GM18507 (cell line): ENCODE measurements at places on chromosomes 2 and 18.

- DNase-seq: no peak
These were observed 112.2 kb upstream of the NCKAP5 start for GRCh38 chr2:133680343-133681049.

DNA sequence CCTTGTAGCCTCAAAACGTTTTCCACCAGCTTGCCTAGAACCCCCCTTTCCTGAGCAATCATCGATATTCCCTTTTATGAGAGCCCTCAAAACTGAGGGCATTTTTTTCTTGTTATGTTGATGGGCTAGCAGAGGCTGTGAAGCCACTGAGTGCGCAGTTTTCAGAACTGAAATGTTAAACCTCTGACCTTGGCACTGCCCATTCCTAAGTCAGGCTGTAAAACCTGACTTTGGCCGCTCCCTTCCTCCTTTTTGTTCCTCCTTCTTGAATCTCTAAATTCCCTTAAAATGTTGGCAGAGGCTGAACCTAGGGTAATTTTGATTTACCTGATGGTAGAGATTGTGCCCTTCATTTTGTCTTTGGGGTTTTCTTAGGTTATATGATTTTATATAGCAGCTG, 334.2 kb downstream of the KIAA1328 start:
- DNase-seq: no peak

GRCh38 chr2:2516386-2516785, 185.3 kb upstream of the MYT1L start:
- no peak for DNase-seq

DNA sequence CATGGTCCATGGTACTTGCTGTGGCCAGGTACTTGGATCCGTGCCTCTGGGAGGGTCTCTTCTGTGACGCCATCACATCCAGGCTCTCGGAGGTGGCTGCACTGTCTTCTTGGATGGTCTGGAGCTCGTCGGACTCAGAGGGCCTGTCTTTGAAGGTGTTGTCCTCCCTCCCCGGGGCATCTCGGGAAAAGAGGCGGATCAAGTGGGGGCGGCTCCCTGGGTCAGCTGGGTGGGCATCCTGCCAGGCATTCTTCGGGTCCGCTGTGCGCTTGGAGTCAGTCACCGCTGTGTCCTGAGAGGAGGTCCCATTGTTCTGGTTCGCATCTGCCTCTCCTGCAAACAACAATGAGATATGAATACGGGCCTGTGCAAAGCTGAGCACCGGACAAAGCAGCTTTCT, 115.6 kb downstream of the MBP start:
- no peak for DNase-seq

DNA sequence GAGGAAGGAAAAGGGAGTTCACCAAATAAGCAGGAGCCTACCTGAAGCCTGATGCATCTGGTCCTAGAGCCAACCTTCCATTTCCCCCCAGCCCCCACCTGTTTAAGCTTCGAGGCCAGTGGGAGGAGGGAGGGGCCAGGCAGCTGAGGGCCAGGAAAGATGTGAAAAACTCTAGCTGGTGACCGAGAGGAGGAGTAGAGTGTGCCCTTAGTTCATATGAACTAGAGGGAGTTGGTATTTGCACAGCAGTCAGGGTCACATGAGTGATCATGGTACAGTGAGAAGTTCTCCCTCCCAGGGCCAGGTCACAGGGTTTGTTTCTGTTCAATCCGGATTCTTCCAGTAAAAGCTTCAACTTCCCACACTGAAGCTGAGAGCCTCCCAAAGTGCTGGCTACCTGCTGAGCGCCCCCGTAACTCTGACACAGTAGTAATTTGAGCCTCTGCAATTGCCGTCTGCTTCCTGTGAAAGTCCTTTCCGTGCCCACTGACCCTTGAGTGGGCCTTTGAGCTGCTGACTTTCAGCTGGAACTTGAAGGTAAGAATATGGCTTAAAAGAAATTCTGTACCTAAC, at the start of gene SULT1C2:
Gene SULT1C2 (plus strand): TSS at position 362 of the 573 bp plus-strand sequence. CDS start 4,773 bp downstream, outside the sequence.
- DNase-seq: no peak

GRCh38 chr2:72149556-72150156, 2.0 kb upstream of the CYP26B1 start:
- no peak for DNase-seq

- no peak for DNase-seq
These were observed 25.4 kb downstream of the TET3 start for GRCh38 chr2:74010087-74010541.

GRCh38 chr2:200627110-200627770, 41.4 kb downstream of the AOX1 start:
- DNase-seq: no peak

DNA sequence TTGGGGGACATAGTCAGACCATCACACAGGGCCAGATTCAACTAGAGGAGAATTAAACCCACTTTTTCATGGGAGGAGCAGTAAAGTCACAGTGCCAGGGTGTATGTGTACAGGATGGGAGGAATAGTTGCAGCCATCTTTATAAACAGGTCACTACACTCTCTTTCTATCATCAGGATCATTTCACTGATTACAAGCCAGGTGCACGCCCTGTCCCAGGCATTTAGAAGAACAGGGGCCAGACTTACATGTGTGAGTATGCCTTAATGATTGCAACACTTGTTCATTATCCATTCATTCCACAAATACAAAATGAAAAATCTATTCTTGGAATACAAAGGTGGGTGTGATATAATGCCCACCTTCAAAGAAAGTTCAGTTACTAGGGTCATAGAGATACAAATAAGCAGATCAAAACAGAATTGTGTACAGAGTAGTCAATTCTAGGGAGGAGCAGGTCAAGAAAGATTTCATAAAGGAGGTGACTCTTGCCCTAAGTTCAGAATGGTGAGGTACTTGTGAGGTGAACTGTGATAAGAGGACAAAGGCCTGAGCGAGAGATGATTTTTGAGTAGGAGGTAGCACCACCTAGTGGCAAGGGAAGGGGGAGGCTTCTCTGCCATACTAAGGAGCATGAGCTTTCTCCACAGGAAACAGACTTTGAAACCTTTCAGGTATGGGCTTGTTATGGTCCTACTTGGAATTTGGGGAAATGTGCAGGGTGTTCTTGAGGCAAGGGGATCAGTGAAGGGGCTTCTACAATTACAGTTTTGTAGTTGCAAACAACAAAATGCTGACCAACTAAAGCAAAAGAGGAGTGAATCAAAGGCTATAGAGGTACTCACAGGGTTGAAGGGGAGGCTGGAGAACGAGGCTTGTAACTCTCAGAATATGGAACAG, 156.3 kb downstream of the SUCLG1 start:
- DNase-seq: peak; percentile 23

- no peak for DNase-seq
These were observed 226.6 kb downstream of the ALPK2 start for GRCh38 chr18:58402247-58402646.

GRCh38 chr2:68379184-68379708, 14.2 kb downstream of the PLEK start:
- no peak for DNase-seq

DNA sequence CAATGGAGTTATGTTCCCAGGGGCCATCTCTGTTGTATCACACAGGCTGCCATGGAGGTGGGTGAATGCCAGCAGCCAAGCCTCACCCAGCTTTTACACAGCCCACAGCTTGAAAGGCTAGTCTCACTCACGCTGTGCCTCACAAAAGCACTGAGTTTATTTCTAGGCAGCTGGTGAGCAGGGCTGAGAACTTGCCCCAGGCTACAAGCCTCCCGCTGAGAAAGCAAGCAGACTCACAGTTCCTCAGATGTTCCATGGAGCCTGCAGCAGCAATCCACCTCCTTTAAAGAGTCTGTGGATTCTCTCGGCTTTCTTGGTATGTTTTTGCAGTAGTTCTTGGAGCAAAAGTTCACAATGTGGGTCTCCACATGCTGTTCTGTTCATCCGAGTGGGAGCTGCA, 40.9 kb upstream of the ALKAL2 start:
- no peak for DNase-seq

DNA sequence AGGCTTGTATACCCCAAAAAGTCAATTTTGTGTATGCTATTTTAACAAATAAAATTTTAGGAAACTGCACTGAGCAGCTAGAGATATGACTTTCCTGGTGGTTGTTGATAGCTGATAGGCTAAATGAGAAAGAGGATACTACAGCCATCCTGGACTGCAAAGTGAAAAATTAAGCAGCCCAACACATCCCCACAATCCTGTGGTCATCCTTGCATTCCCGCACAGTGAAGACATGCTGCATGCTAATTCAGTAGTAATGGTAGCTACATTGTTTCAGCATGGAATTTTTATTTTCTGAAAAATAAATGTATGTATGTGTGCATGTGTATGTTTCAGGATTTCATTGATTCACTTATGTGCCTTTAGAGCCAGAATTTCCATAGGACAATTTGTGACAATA, 124.2 kb upstream of the CCDC68 start:
- DNase-seq: no peak

- no peak for DNase-seq
These were observed 27.2 kb downstream of the CCBE1 start for GRCh38 chr18:59669872-59670657.

DNA sequence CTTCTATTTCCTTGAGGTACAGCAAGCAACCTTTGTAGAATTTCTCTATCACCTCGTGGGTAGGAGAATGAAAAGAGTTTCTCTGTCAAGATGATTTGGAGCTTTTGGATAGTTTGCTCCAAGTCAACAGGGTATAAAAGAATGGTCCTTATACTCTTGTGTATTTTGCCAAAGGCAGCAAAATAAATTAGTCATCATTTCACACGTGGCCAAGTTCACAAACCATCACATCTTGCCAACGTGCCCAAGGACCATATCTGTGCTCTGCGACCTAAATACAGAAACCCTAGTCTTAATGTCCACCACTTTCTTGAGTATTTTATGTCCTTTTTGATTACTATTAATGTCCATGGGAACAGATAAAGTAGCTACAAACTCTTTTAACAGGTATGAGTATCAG, 262.9 kb downstream of the AFF3 start:
- DNase-seq: no peak

GRCh38 chr2:132936791-132937190, 266.8 kb upstream of the LYPD1 start:
- DNase-seq: peak; percentile 15

GRCh38 chr2:79120194-79120713, at the start of gene REG1A:
Gene REG1A, plus strand, starts transcription at chr2:79120488. Its CDS starts 374 bp downstream, at chr2:79120862.
- DNase-seq: no peak

GRCh38 chr2:33051586-33052360, 105.0 kb downstream of the LTBP1 start:
- no peak for DNase-seq

DNA sequence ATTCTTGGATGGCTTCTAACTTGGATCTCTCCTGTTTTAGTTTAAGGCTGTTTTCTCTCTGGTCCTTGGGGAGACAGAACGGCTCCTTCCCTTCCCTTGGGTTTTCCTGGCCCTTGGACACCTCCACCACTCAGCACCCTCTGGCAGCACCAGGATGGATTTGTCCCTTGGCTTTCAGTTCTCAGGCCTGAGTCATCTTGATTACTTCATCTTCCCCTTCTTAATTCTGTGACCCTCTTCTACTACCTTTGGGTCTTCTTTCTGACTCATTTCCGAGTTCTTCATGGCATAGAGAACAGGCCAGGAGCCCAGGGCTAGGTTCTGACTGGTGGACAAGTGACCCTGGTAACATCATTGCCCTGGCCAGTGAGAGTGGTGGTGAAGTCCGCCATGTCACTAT, 14.9 kb downstream of the IGFBP2 start:
- DNase-seq: no peak

GRCh38 chr2:75646090-75646582, 447 bp upstream of the MRPL19 start:
- DNase-seq: no peak

DNA sequence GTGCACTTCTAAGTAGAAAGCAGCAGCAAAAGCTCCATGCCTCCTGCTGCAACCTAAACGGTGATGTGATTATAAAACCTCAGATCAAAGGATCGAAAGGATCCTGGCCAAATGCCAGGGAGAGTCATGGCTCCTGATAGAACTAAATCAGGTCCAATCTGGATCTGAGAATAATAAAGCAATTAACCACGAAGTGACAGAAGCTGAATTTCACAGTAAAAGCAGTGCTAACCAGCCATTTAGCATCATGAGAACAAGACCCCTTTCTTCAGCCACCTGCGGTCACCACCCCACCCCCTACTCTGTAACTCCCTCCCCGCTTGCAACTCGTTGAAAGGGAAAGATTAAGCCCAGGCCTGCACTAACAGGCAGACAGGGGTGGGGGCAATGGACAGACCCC, 748.7 kb downstream of the BCL11A start:
- DNase-seq: no peak

- DNase-seq: no peak
These were observed 21.8 kb downstream of the TRIP12 start for GRCh38 chr2:229900012-229900411.

DNA sequence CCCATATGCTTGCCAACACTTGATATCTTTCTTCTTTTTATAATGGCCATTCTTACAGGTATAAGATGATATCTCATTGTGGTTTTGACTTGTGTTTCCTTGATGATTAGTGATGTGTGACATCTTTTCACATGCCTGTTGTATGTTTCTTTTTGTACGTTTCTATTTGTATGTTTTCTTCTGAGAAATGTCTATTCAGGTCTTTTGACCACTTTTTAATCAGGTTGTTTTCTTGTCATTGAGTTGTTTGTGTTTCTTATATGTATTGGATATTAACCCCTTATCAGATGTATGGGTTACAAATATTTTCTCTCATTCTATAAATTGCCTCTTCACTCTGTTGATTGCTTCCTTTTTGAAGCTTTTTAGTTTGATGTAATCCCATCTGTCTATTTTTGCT, 42.4 kb downstream of the ABCB11 start:
- DNase-seq: no peak

DNA sequence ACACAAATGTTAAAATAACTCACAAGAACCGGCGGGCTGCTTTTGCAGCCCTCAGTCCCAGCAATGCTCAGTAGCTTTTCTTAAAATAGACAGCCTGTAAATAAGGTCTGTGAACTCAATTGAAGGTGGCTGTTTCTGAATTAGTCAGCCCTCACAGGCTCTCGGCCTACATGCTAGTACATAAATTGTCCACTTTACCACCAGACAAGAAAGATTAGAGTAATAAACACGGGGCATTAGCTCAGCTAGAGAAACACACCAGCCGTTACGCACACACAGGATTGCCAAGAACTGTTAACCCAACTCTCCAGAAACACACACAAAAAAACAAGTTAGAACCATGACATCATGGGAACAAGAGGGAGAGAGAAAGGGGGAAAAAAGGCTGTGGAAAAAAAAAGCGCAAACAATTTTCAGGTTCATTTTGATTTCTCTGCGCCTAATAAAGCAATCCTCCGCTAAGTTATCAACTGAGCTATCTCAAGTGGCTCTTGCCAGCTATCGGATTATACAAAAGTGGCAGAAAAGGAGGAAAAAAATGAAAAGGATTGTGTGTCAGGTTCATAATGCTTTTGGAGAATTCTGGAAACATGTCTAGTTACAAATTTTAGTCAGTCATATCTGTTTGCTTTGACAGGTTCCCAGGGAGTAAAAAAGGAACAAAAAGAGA, 89.1 kb downstream of the ZEB2 start:
- peak; percentile 8 for DNase-seq
